ENCODE measurements at places on chromosomes 5 and 9.

DNA sequence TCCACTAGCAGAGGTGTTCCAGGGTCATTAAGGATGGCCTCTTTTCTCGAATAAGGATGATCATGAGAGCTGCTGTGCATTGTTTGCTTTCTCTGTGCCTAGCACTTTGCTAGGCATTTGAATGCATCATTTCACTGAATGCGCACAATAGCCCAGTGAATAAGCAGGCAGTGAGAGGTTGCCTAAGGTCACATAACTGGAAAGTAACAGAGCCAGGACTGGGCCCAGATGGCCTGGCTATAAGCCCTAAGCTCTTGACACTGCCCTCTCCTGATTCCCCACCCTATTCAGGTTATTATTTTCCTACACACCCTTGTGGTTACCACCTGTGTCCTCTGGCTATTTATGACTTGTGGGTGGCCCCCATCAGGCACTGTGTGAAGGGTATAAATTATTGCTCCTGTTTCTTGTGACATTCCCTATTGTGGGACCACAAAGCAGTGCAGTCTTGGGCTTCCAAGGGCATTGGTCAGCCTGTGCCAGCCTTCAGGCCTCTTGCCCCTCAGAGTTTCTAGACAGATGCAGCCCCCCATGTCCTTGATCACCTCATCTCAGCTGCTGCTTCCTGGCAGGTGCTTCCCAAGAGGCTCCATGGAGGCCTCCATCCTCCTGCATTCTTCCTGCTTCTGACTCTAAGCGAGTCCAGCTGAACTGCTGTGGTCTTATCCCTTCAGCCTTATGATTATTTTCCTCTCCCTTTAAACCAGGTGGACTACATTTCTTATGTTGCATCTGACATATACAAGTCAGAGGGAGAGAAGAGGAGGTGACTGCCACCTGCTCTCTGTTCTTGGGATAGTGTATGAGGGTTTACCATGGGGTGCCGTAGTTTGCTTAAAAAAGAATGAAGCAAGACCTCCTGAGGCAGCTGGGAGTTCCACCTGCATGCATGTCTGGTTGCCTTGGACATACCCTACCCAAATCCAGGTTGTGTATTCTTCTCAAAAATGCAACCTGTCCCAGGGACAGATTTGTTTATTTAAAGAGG is 47.6 kb downstream of the ANGPTL2 start:
- no peak for DNase-seq

DNA sequence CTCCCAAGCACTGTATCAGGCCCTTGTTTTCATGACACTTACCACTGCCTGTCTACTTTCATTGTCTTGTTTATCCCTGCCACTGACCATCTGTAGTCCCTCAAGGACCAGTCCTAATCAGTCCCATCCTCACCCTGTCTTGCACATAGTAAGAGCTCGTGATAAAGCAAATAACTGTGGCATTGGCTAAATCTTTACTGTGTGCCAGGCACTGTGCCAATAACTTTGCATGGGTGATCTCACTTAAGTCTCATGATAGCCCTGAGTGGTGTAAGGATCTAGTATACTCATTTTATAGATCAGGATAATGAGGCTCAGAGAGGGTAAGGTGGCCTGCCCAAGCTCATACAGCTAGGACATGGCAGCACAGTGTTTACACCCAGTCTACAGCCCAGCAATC is 5.6 kb downstream of the CDX1 start:
- no peak for DNase-seq

DNA sequence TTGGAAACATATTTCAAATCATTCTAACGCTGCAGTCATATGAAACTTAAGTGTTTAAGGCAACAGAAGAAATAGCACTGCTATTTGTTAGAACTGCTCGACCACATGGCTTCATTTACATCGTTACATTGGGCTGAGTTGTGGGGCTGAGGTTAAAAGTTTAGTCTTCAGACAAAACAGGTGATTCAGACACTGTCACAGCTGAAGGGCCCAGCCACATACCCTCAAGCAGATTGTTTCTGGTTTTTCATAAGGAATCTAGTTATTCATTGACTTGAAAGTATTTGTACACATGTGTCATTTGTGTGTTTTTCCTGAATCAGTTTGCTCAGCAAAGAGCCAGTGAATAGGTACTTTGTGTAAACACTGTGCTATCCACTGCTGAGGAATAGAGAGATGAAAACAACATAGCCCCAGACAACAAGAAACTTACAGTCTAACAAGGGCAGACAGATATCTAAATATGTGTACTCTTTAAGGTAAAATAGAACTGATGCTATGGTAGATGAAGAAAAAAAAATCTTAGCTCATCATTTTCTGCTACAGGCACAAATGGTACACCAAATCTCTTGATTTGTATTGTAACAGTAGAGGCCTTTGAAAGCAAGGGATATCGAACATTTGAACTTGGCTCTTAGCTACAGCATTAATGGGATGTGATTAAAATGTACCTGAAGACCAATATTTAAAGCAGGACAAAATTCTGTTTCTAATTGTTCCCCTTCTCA is 357.6 kb upstream of the RPS23 start:
- DNase-seq = no peak

DNA sequence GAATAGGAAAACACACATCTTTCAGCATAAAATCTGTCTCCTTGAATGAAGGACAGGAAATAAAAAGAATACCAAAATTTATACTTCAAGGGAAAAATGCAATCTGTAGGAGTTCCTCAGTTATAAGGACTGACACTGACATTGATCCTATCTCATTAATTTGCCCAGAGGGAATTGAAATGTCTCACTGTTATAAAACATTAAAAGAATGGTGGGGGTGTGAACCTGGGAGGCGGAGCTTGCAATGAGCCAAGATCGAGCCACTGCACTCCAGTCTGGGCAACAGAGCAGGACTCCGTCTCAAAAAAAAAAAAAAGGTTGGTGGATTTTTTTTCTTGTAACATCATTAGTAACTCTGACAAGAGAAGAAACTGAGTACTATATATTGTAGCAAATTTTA is 60.8 kb downstream of the TTLL11 start:
- DNase-seq = no peak

GRCh38 chr9:93949694-93950449 is 5.3 kb downstream of the BARX1 start:
- no peak for DNase-seq

DNA sequence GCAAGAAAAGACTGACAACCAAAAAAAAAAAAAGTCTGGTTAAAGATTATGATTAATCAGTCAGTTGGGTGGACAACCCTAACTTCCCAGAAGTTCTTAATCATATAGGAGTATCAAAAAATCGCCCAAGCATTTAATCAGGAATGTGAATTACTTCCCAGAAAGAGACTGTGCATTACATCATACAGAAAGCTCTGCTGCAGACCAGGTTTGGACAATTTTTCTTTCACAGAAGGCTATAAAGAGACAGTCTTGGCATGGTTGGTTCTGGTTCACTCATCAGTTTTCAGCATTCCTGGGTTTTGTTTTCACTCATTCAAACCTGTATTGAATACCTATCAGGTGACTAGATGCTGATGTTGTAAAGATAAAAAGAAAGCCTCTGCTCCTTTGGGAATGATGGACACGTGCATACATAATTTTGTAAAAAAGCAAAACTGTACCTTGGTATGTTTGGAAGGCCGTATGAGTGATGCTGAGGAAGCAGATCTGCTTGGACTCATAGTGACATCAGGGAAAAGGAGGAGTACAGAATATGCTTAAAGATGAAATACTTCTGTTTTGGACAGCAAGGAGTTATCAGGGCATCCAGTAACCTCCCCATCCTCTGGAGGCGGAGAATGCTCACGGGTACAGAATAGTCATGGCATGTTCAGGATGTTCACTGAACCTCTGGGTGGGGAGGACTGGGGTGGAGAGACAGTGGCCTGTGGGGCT is 178.4 kb downstream of the GNA14 start:
- no peak for DNase-seq

GRCh38 chr9:27392451-27392850 is 95.5 kb upstream of the EQTN start:
- DNase-seq = no peak

- DNase-seq = no peak
These were observed 60.6 kb upstream of the GRIA1 start for GRCh38 chr5:153429761-153430380.

DNA sequence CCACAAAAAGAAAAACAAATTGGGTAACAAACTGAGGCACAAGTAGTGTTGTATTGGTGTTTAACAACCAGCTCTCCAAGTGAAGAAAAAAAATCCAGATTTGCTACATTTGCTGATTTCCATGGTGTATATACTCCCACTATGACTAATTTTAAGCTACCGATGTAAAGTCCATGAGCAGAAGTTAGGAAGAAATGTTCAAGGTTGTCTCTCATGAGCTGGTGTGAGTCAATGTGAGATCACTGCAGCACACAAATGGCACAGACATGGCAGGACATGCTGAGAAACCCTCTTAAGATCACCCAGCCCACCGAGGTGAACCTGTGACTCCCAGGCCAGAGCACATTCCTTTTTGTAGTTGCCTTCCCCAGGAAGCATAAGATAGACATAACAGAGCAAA is 36.2 kb downstream of the SLC44A1 start:
- DNase-seq = no peak

DNA sequence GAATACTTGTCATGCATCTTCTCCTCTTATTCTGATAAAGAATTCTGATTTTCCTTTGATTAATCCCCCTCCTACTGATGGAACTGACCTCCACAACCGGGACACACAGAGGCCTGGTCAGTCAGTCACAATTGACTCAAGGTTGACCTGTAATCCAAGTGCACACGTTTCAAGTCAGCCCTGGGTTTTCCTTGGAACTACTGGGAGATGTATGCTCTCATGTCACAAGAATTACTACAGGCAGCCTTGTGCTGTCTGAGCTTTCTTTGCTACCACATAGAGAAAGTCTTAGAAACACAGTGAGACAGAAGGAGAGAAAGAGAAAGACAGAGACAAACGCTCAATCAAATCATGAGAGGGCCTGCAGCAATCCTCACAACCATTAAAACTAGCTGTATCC is 345.8 kb downstream of the PDE4D start:
- DNase-seq = no peak

DNA sequence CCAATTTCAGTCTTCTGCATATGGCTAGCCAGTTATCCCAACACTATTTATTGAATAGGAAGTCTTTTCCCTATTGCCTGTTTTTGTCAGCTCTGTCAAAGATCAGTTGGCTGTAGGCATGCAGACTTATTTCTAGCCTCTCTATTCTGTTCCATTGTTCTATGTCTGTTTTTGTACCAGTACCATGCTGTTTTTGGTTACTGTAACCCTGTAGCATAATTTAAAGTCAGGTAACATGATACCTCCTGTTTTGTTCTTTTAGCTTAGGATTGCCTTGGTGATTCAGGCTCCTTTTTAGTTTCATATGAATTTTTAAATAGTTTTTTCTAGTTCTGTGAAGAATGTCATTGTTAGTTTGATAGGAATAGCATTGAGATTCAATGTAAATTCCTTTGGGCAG is 104.9 kb upstream of the SLCO6A1 start:
- no peak for DNase-seq

- DNase-seq = no peak
These were observed 615 bp downstream of the PSMD5 start for GRCh38 chr9:120841930-120842684.

DNA sequence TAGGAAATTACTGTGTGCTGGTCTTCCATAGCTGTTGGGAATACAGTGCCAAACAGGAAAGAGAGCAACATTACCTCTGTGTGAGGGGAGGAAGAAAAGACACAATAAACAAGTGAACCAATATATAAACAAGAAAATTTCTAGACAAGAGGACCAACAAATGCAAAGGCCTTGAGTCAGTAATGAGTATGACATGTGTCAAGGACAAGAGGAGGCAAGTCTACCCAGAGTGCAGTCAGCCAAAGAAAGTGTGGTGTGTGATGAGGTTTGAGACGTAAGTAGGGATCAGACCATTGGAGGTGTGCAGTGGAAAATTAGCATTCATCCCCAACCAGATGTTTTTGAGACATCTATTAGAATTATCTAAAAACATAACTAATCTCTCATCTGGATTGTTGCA is 69.5 kb upstream of the CDH6 start:
- DNase-seq = no peak

DNA sequence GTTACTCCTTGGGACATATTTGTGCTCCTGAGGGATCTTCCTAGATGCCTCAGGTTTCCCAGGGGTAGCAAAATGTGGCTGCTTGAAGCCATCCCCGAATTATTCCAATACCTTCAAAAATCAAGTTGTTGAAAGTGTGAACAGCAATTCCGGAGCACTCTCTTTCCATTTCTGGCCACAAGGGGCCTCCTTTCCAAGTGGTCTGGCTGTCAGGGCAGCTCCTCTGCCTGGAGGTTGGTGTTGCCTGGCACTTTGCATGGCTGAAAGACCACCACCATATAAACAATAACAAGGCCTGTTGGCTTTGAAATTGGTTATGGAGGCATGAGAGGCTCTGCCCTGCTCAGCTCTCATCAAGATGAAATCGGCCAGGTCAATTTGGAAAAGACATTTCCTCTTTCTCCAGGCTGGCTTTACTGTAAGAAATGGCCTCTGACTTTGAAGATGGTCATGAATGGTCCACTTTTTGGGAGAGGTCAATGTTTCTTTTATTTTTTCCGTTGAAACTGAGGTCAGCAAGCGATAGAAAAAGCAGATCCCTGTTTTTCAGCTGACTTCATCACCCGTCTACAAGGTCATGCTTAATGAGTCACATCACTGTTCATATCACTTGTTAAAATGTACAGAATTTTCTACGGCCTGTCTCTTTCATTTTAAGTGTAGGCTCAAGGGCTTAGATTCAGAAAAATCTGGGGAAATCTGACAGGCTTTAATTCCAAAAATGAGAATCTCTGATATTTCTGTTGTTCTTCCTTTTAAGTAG is 481.1 kb upstream of the ZNF608 start:
- no peak for DNase-seq

GRCh38 chr9:38086496-38086895 is 17.5 kb upstream of the SHB start:
- DNase-seq = no peak

GRCh38 chr9:111615928-111616327 is 15.2 kb upstream of the DNAJC25 start:
- DNase-seq = no peak

GRCh38 chr5:8340739-8341344 is 471.9 kb downstream of the MTRR start:
- DNase-seq = no peak

- no peak for DNase-seq
These were observed 21.1 kb downstream of the AQP7 start for GRCh38 chr9:33381231-33381791.

GRCh38 chr5:171263181-171263580 is 45.9 kb upstream of the TLX3 start:
- no peak for DNase-seq

DNA sequence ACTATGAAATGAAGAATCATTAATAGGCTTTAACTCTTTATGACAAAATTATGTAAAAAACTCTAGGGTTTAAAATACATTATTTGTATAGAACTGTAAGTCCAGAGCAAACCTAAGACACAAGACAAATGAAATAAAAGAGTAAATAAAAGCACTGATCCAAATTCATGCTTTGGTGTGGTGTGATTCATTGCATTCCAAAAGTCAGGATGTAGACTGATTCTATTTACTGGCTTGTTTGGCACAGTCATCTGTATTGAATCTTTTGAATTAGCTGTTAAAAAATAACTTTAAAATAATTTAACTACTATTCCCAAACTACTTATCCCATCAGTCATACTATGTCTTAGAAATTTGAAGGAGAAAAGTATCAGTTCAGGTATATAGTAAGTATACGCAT is 31.1 kb downstream of the IL4 start:
- no peak for DNase-seq

Data from activated naive CD4-positive, alpha-beta T cell (primary cell).